NCI-H1694 (cell line): ENCODE measurements at places on chromosomes 3 and 15.
A peak's percentile ranks its signal among the peaks of the same experiment; 100 is the strongest.

DNA sequence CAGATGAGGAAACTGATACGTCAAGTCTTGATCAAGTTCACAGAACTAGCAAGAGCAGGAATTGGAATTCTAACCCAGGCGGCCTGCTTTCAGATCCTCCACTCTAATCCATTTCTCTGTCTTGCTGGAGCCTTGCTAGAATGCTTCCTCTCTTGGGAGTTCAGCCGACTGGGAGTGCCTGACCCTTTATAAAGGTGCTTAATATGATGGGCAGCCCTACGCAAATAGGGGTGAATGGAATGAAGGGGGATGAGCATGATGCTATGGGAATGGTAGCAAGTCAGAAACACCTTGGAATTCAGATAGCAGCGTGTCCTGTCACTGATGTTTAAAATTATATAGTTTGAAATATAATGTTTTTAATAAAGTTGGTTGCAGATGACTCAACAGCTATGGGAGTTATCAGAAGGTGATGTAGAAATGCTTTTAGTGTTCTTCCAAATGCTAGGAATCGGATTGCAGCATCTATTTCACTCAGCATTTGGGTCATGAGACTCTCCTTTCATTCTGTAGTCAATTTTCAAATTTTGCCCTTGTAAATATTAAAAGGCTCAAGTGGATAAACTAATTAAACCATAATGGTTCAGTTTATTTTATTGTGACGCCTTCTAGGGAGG is 150.7 kb downstream of the FNDC3B start:
- no peak for DNase-seq

GRCh38 chr3:51396401-51396800 is 5.3 kb downstream of the RBM15B start:
- DNase-seq: no peak

DNA sequence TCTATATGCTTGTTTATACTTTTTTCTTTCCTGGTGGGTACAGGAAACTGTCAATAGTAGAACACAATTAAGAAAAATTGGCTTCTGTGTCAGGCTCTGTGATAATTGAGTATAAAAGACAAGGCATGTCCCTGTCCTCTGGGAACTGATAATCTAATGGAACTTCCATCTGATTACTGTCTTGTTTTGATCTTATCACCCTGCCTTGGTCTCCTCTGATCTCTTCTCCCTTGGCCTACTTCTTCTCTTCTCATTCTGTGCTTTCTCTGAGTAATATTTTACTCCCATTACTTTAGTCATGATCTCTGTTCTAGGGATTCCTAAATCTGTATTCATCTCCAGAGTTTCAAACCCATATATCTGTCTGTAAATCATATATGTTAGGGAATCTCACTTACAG is 14.6 kb downstream of the UBE2Q2 start:
- DNase-seq: no peak

DNA sequence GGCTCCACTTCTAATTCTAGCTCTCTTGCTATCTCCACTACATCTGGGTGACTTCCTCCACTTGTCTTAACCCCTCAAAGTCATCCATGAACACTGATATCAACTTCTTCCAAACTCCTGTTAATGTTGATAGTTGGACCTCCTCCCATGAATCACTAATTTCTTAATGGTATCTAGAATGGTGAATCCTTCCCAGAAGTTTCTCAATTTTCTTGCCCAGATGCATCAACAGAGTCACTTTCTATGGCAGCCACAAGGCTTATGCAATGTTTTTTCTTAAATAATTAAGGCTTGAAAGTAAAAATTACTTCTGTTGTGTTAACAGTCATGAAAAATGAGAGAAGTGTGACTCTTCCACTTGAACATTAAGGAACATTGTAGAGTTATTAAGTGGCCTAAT is 164.3 kb downstream of the PCCB start:
- DNase-seq: no peak

GRCh38 chr15:75694241-75695182 is 18.1 kb downstream of the CSPG4 start:
- peak; percentile 83 for DNase-seq

GRCh38 chr3:151319628-151320027 is 3.0 kb upstream of the GPR87 start:
- DNase-seq: no peak

DNA sequence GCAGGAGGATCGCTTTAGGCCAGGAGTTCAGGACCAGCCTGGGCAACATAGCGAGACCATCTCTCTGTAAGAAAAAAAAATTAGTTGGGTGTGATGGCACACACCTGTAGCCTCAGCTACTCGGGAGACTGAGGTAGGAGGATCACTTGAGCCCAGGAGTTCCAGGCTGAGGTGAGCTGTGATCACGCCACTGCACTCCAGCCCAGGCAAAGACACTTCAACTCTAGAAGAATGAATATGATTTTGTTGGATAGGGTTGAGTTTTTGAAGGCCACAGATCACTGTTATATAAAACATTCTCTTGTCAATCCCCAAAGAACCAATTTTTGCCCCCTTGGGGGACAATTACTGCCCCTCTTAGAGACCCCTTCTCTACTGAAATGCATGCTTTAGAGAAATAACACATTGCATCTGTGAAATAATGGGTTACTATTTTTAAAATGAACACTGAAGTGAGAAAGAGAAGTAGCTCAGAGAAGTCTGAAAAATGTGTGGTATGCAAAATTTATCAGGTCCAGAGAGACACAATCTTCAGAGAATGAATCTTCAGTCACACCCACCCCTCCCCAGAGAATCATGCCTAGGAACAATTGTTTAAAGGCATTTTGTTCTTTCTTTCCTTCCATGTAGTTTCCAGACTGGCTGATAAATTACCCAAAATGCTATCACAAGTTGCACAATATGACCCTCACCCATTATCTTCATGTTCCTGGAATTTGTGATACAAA is 42.7 kb downstream of the METTL6 start:
- no peak for DNase-seq

DNA sequence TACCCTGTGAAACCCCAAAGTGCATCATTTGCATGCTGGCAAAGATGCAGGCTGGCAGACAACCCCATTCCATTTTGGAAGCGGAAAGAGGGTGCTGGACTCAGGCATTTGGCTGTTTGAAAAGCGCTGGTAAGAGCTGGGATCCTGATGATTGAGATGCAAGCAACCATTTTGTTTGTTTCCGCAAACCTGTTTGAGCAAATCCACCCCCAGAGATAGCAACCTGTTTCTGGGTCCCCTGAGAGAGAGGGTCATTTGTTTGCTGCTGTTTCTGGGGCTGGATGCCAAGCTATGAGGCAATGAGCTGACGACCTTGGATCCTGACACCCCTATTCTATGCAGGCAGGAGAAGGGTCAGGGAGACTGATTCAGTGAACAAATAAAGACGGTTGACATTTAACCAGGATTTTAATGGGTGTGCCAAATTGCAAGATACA is 9.8 kb downstream of the SLC6A1 start:
- DNase-seq: no peak

- DNase-seq: no peak
These were observed 233.0 kb upstream of the SATB1 start for GRCh38 chr3:18657858-18658820.

- DNase-seq: no peak
These were observed 28.3 kb upstream of the IGF1R start for GRCh38 chr15:98620020-98620419.

DNA sequence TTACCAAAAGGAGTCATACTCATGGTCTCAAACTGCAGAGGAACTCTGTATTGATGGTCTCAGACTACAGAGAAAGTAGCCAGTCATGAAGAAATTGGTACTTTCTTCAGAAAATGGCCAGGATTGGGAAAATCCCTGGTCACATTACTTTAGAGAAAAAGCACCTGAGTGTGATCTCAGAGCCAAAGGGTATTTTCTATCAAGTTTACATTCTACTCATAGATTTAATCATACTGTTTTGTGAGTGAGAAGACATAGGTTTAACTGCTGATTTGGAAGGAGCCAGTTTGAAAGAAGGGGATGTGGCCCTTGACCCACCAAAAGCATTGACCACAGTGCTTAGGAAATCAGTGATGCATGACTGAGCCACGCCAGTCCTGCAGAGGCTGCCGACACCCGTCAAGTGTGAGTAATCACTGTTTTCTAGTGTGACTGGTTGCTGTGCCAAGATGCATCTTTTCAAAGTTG is 203.6 kb downstream of the AKAP13 start:
- DNase-seq: no peak

DNA sequence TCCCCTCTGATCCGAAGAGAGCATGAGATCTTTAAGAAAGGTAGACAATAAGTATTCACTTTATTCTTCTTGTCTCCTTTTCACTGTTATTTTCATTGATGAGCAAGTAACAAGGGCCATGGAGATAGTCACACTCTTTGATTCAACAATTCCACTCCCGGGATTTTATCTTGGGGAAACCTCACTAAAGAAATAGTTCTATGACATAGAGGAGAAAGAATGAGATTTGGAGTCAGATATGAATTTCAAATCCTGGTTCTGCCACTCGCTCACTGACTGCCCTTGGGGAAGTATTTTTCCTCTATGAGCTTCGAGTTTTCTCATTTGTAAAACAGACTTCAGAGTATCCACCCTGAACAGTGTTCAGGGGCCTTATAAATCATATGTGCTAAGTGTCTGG is 514.6 kb downstream of the NLGN1 start:
- DNase-seq: no peak

- no peak for DNase-seq
These were observed 10.0 kb downstream of the PRKCD start for GRCh38 chr3:53171064-53171418.

- DNase-seq: no peak
These were observed 273.0 kb downstream of the PLCL2 start for GRCh38 chr3:17157713-17158112.

GRCh38 chr3:38119821-38120692 is 16.9 kb downstream of the ACAA1 start:
- DNase-seq: no peak

GRCh38 chr15:92879949-92880725 is 20.0 kb upstream of the CHD2 start:
- no peak for DNase-seq

- DNase-seq: no peak
These were observed 399.7 kb upstream of the NR2F2 start for GRCh38 chr15:95930659-95931375.

GRCh38 chr3:182629521-182629920 is 163.8 kb upstream of the ATP11B start:
- no peak for DNase-seq

GRCh38 chr15:22224241-22224671 is 143.9 kb downstream of the OR4M2 start:
- DNase-seq: no peak

GRCh38 chr15:78853500-78853899 is 19.2 kb upstream of the MORF4L1 start:
- DNase-seq: no peak

- DNase-seq: no peak
These were observed 337.8 kb downstream of the ROBO2 start for GRCh38 chr3:77377717-77378116.

DNA sequence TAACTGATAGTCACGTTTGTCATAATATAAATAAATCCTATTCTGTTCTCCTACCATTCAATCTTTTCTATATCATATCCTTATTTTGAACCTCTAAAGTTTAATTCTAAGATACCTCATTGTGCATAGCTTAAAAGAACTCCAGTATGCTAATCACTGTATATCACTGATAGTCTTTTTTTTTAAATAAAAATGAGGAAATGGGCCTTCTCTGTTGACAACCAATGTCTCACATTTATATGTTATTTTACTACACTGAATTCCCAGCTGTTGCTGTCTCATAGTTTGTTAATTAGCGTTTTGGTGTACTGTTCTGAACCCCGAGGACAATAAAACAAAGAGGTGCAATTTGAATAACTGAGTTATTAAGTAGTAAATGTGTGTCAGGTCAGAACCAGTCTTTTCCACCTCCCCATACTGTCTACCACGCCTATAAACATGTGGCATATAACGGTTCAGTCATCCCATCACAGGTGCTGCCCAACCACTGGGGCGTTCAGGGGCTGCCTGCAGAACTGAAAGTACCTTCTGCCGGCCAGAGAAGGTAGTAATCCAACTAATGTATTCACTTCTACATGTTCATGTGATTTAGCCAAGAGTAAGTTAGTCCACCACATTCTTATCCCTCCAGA is 14.9 kb downstream of the CBLB start:
- no peak for DNase-seq

DNA sequence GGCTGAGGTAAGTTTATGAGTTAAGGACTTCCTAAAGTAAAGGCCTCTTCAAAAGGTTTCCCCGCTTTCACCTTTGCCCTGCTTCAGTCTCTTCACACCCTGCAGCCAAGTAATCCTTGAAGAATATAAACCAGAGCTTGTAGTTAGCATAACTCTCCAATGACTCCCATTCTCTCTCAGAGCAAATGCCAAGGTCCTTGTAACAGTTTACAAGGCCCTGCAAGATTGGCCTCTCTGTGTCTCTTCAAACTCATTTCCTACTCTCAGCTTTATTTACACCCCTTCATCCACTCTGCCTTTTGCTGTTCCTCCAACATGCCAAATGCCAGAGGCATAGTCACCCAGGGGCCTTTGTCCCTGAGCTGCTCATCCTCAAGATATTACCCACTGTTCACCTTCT is 60.5 kb upstream of the MME start:
- no peak for DNase-seq

GRCh38 chr3:68090571-68090970 is 436.2 kb upstream of the SUCLG2 start:
- DNase-seq: no peak

DNA sequence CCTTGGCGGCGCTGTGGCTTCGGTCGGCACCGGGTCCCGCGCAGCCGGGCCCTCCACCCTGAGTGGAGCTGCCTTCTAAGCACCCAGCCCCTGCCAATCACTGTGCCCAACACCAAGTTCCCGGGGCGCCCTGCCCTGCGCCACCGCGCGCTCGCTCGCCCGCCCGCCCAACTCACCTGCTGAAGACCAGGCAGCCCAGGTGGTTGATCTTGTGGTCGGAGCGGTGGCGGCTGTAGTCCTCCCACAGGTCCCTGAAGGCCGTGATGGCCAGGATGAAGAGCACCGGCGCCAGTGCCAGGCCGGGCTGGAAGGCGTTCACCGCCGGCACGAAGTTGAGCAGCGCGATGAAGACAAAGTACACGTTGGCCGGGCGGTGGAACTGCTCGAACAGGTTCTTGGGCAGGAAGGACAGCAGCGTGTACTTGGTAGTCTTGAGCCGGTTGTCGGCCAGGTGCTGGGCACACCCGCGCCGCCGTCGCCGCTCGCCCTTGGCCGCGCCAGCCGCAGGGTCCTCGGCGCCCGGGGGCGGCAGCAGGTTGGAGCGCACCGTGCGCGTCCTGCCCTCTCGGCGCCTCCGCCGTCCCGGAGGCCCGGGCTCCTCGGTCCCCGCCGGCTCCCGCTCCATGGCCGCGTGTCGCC is 536 bp downstream of the ATP10A start:
- DNase-seq: no peak
